Stimulated activated CD4-positive, alpha-beta T cell treated with anti-CD3 and anti-CD28 coated beads, TNF-alpha, amount 100 ng/mL, for 4 hours (primary cell): ENCODE measurements at places on chromosomes 2 and 18.

GRCh38 chr18:25759111-25759510, 331.3 kb downstream of the SS18 start:
- no peak for DNase-seq

DNA sequence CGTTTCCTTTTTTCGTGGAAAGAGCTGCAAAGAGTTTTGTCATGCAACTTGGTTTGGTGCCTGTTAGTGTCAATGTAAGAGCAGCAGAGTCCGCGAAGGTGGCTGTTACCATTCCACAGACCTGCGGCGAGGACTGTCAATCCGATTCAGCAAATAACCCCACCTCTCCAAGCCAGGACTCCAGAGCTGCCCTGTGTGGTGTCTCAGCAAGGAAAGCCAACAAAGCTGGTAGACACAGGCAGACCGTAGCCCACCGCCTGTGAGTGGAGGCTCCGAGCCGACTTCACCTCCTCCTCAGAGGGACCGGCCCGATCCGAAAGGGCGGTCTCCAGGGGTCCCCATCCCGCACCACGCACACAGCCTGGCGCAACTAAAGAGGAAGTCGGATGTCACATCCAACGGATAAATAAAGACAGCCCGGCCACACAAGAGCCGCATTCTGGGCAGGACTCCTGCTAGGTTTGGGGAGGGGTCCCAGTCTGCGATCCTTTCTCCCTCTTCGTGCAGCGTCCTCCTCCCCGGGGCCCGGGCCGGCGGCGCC, 819 bp downstream of the ANKRD44 start:
- no peak for DNase-seq

DNA sequence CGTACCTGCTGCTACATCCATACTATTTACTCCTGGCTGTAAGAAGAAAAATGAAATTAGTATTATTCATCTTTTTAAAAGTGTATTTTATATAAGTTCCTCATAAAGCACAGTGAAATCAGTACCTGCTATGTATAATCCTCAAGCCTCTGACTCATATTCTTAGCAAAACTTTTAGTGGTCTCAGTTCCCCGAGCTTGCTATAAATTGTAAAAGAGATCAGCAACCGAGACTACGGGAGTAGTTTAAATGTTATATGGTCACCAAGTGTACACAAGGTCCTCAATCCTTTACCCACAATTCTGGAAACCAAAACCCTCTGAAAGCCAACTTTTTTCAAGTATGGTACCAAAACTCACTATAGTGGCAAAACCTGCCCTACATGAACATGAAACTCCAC, 24.2 kb downstream of the PRPF40A start:
- no peak for DNase-seq

DNA sequence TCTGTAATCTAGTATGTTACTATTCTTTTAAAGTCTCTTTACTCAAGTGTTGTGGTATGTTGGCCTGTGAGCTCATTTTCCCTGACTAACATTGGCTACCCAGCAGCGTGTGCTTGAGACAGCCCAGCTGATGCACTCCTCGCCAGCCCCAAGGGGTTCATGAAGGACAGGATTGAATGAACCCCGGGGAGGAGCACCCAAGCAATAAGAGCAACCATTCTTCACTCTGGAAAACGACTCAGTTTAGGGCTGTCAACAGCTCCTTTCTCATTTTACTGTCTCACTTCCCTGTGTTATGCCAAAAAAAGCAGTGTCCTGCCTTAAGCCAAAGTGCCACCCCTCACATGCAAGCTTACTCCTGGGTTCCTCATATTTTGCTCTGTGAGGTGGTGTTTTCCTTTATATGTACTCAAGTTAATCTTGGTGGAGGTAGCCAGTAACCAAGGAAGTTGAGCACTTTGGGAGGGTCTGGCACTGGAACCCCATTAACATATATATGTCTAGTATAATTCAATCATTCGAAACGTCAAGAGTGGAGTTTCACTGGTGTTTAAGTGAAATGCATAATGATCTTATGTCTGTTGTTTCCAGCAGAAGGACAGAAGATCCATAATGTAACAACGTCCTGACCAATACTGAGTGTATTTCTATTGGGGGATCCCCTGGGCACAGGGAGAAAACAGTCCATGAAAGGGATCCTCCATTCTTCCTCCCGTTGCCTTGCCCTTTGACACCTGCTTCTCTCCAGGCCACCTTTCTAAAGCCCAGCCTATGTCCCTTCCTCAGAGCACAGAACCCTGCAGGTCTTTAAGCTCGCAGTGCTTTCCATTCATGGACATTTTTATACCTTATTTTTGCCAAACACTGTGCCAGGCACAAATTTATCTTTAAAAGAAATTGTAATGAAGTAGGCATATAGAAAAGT, 43.2 kb downstream of the ATIC start:
- DNase-seq = no peak

DNA sequence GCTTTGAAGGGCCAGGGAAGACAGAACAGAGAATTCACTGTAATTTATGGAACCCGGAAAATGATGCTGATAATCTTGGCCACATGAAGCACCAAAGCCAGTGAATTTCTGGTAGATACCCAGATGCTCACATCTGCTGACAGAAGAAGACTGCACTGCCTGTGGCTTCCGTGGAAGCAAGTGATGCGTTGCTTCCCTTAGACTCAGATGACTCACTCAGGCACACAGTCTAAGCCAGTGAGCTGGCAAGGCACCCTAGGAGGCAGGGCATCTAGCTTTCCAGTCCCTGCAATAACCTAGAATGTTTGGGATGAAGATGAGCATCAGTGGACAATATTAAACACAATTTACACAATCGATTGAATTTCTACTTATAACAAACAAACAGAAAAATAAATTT, 284.7 kb downstream of the CMPK2 start:
- no peak for DNase-seq
